ENCODE measurements at places on chromosomes 6 and 20.
A peak's percentile ranks its signal among the peaks of the same experiment; 100 is the strongest.

GRCh38 chr6:13907614-13908215 lies 17.0 kb upstream of the RNF182 start:
- no peak for DNase-seq

GRCh38 chr20:13061381-13061780 lies 52.6 kb downstream of the SPTLC3 start:
- DNase-seq: no peak

- no peak for DNase-seq
These were observed 66.2 kb downstream of the ARMC2 start for GRCh38 chr6:108914235-108915022.

DNA sequence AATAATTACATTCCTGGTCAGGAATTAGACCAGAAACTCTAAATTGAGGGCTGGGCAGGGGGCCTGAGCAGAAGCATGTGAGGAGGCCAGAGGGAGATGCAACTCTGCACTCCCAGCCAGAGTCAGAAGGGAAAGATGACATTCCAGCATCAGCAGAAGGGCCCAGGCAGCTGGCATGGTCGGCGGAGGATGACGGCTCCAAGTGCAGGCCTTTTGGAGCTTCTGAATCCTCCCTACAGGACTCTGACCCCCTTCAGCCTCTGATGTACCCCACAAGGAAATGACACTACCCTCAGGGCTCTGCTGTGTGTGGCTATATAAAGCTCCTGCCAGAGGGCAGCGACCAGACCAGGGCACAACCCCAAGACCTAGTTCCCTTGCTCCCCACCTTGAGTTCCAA lies 1.9 kb downstream of the LRFN2 start:
- DNase-seq: no peak

DNA sequence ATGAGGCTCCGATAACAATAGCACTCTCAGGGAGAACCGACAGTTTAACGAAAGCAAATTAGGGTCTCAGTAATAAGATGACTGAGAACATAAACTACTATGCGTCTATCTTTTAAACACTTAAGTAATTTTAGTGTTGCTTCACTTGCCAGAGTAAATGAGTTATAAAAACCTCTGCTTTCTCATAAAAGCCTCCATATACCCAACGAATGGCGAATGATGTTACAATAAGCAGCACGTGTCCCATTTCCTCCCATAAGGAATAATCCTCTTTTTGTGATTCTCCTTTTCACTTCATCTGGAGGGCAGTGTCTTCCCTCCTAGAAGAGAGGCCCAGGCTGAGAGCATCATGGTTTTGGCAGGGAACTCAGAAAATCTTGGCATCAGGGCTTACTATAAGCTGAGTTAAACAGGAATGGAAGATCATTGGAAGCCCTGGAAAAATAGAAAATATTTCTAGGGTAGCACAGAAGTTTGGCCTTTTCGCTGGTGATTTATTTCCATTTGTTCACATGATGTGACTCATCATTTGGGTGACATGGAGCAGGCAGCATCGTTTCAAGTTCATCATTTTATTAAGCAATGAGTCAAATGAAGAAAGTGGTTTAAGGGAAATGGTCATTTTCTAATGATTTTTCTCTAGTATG lies 255.4 kb downstream of the ATXN1 start:
- no peak for DNase-seq

DNA sequence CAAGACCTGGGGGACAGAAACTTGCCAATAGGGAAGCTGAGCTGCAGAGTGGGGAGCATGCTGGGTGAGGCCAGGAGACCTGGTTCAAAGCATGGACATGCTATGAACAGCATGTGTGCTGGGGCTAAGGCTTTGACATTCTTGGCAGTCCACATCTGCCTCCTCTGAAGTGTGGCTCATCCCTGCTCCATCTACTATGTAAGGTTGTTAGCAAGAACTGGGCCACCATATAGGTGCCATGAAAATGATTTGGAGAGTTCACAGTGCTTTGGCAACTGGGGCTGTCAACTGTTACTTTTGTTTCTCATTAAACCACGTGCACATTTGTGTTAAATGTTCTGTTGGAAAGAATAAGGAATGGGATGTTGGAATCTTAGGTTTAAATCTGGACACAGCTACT lies 311.1 kb downstream of the CDC5L start:
- no peak for DNase-seq

DNA sequence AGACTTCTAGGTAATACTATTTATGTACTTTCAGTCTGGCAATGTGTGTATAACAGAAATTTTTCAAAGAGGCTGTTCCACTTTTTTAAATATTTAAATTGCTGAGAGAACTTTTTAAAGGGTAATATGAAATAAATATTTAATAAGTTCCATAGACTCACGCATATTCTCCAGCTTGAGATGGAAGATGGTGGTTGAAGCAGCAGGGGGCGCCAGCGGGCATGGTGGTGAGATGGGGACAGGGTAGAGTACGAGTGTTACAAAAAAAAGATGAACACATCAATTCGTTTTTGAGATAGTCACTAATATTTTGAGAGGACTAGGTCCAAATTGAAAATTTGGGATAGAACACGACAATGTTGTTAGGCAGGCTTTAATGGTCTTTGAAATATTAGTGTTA lies 68.4 kb downstream of the RSPO3 start:
- DNase-seq: no peak

DNA sequence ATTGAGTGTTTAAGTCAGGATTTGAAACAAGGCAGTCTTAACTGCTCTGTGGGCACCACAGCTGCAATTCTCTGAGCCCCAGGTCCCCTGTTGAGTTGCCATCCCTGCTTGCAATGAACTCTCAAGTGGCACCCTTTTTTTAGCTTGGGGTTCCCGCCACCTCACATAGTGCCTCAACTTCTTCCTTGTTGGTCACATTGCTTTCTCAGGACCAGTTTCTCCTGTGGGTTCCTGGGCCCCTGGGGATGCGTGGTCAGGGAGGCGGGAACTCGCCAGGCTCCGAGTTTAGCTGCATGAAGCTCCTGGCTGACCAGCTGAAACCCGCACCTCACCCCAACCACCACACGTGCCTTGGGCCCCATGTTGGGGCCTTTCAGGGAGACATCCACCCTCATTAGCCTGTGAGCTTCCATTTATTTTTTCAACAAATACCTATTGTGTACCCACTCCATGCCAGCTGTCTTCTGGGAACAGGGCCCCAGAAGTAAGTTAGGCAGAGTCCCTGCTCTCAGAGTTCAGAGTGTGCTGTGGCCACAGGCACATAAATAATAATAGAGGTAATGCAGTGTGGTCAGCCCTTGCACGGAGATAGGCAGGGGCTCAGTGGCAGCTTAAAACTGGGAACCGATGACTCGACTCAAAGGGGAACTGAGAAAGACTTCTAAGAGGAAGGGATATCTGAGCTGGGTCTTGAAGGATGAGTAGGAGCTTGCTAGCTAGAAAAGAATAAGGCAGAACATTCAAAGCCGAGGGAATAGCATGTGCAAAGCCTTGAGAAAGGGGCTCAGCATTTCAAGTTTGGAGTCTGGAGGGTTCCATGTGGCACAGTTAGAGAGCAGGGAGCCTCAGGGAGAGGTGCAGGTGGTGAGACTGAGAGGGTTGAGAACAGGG lies 33.9 kb upstream of the FAM83D start:
- peak; percentile 49 for DNase-seq

DNA sequence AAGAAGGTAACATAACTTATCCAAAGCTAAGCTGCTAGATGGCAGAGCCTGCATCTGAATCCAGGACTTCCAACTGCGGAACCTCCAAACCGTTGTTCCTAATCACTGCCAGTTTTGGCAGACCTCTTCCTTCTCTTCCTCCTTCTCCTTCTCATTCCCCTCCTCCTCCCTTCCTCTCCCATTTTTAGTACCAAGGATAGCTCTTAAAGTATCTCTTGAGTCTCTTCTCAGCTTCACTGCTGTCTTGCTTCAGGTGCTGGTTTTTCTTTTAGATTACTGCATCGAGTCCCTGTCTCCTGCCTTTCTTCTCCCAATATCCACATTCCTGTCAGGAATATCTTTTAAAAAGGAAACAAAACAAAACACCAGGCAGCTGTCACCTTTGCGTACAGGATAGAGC lies 77.1 kb downstream of the CDYL start:
- no peak for DNase-seq

DNA sequence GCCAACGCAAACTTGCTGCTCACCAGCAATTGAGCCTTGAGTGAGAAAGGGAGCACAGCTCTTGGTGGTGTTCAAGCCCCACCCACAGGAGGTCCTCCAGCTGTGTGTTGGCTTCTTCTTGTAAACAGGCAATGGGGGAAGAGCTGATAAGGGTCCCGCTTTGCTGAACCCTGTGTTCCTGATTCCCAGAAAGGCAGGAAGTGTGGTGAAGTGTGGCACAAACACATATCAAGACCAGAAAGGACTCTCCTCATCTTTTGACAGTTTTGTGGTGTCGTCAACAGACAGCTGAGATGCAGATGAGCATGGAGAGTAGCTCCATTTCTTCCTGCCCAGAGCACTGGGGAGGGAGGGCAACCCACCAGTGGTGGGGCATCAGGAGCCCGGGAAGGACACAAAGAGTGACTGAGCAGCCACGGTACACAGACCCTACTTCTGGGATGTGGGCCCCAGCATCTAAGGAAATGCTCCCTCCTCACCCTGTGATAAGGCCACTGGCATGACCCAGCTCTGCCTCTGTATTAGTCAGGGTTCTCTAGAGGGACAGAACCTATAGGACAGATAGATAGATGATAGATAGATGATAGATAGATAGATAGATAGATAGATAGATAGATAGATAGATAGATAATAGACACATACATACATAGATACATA lies 188.9 kb upstream of the TAB2 start:
- no peak for DNase-seq

- no peak for DNase-seq
These were observed 16.4 kb upstream of the ZC3H12D start for GRCh38 chr6:149501201-149501600.

DNA sequence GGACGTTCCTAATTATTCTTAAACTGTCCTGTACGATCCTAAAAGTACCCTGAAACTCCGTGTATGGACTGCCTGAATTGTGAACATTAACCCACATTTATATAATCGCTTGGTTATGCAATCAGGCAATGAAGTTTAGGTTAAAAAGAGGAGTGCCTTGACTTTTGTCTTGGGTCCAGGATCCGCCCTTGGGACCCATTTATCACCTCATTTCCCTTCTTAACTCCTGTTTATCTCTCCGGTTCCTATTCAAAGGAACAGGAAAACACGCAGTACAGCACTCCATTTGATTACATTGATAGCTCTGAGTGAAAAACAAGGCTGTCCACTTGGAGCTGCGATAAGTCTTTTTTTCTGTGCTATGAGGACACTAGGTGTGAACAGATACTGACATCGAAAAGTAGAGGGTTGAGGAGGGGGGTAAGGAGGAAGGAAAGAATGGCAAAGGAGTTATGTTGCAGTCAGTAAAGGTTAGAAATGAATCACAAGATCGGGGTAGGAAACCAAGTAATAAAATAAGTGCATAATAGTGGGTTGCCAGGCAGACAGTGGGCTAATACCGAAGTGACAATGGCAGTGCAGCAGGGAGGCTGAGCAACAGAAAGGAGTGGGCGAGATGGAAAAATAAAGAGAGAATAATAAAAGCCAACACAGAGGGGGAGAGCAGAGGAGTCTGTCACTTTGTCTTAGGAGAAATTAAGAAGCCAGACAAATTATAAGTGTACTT lies 15.9 kb upstream of the PCK1 start:
- DNase-seq: no peak

- no peak for DNase-seq
These were observed 735.1 kb upstream of the MARCKS start for GRCh38 chr6:113122060-113122459.

DNA sequence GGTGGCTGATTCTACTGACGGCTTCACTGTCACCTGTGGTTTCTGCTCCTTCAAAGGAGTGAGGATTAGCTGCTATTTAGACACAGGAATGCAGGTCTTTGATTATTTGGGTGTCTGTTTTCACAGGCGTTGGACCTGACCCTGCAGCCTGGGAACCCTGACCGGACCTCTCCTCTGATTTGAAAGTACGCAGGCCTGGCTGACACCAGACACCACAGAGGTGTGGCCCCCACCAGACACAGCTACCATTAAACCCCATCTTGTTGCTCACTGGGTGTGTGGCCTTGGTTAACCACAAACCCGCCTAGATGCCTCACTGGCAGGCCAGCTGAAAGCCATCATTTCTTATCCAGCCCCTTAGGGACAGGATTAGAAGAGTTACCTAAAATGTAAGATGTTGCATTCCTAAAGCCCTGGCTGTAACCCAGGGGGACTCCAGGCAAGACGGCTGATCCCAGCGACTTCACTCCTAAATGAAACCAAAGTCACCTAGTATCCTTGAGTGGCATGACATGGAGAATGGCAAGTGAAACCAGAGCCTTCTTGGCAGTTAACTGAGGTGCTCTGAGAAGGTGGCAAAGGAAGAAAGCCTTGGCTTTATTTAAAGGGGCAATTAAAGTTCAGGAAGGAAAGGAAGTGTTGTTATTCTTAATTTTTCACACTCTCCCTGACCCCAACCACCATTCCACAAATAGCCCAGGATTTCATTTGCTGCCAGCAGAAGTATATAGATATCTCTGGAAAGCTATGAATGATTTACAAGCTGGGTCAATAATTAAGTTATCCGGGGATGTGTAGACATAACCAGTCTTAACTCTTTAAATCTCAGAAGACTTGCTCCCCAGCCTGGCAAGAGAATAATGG lies 169.9 kb downstream of the QRSL1 start:
- DNase-seq: no peak

DNA sequence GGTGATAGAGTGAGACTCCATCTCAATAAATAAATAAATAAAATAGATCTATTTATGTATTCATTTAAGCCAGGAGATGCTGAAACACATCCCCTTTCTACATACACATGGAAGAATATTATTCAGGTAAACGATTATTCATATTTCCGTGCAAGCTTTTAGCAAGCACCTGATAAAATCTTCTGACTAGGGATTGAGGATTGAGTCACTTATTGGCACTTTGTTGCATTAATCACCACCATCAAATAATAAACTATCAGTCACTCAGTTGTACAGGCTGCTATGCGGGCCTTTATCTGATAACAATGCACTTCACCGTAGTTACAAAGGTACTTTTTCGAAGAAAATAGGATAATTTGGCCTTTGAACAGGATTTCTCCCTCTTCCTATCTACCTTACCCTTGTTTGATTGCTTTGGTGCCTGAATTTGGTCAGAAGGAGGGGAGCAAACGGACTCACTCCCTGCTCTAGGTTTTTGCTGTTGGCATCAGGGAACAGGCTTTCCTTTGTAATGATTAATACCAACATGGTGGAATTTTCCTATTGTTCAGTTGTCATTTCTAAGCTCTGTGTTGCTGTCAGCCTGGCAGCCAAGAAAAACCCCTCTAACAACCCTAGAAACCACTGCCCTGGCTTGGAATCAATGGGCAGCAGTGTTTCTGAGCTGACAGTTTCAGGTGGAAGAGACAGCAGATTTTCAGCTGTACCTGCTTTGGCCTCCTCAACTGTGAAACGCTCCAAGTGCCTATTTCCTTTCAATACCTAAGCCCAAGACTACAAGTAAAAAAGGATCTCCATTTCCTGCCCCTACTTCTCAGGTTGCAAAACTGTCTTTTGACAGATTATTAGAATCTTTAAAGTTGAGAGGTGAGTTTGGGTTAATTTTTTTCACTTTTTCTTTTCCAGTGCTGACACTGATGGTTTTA lies 63.0 kb downstream of the MYB start:
- DNase-seq: no peak

DNA sequence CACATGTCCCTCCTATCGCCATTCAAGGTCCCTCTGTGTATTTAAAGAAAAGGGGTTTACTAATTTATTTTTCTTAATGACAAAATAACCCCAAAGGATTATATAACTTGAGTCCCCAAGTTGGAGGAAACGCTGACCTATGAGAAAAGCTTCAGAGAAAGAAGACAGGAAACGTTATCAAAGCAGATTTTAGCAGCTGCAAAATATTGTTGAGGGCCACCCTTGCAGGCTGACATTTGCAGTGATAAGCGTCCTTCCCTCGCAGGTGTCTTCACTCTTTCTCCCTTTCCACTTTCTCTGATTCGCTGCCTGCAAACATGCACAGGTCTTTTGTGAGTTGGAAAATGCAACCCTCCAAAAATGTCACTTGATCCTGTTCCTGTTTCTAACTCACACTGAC lies 103.2 kb upstream of the RIPOR2 start:
- DNase-seq: no peak
